AG04449 (cell line): ENCODE measurements at places on chromosomes 2 and 18.

DNA sequence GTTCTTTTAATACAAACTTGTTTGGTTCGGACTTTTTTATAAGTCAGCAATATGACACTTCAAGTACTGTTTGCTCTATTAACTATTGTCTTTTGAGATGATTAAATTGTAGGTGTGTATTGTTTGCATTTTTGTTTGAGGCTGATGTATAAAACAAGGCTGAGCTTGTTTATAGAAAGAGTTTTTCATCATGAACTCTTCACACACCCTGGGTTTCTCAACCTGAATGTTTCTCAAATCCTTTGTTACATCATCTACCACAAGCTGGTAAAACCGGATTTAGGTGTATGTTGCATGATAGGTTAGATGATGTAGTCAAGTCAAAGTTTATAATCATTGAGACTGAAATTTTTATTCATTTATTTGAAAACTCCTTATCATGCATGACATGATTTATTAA lies 335.2 kb upstream of the LRATD1 start:
- DNase-seq: no peak

DNA sequence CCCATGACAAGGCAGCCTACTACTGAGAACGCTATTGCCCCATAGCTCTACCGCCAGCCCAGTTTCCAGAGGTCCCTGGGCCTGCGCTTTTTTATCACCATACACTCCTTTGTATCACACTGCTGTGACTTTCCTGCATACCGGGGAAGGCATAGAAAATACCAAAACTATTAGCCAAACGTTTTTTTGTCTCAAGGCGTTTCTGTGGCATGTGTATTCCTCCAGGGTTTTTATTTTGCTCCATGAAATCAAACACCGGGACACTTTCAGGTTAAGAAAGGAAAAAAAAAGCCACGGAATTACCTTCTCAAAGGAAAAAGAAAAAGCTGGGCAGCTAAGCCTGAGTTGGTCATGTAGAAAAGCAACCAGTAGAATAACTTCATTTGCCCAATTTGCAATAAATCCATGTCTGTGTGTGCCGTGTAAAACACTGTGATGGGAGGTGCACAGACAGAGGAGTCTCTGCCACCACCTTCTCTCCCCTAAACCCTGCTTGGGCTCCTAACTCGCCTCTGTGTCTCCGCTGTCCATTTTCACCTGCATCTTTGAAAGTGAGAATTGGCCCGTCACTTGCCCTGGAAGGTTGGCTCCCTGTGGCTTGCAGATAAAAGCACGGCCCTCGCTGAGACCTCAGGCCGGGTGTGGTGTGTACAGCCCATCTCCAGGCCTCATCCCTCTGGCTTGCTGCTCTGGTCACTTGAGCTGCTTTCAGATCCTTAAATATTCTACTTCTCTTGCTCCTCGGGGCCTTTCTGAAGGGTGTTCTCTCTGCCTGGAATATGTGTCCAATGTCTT lies 1.7 kb downstream of the AMER3 start:
- DNase-seq: no peak

- no peak for DNase-seq
These were observed 58.1 kb downstream of the ST3GAL5 start for GRCh38 chr2:85830645-85831044.

GRCh38 chr2:42844366-42844765 lies 52.0 kb upstream of the HAAO start:
- no peak for DNase-seq

- no peak for DNase-seq
These were observed 380.7 kb upstream of the CELF4 start for GRCh38 chr18:37946324-37946723.

DNA sequence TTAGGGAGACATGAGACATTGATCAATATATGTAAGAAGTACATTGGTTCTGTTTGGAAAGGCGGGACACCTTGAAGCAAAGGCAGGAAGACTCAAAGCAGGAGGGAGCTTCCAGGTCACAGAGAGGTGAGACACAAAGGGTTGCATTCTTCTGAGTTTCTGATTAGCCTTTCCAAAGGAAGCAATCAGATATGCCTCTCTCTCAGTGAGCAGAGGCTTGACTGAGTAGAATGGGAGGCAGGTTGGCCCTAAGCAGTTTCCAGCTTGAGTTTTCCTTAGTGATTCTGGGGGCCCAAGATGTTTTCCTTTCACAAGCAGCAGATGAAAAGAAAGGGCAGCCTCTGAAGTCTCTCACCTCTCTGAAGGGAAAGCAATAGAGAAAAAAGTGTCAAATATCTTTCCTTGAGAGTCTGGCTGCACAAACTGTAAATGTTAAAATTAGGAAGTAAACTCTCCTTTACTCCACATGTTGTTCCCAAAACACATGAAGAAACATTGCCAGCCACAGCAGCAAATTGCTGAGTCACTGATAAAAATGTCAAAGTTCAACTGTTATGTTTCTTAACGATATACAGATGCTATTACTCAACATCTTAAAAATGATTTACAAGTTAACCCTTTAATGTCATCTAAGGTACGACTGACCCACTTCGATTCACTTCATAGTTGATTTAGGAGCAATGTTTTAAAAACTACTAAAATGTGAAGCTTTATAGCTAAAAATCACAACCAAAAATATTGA lies 40.3 kb downstream of the CYB5A start:
- DNase-seq: no peak

- DNase-seq: no peak
These were observed 221.8 kb upstream of the CTAGE1 start for GRCh38 chr18:22639561-22639960.

- DNase-seq: no peak
These were observed 95.3 kb upstream of the RMDN2 start for GRCh38 chr2:37829616-37830395.

DNA sequence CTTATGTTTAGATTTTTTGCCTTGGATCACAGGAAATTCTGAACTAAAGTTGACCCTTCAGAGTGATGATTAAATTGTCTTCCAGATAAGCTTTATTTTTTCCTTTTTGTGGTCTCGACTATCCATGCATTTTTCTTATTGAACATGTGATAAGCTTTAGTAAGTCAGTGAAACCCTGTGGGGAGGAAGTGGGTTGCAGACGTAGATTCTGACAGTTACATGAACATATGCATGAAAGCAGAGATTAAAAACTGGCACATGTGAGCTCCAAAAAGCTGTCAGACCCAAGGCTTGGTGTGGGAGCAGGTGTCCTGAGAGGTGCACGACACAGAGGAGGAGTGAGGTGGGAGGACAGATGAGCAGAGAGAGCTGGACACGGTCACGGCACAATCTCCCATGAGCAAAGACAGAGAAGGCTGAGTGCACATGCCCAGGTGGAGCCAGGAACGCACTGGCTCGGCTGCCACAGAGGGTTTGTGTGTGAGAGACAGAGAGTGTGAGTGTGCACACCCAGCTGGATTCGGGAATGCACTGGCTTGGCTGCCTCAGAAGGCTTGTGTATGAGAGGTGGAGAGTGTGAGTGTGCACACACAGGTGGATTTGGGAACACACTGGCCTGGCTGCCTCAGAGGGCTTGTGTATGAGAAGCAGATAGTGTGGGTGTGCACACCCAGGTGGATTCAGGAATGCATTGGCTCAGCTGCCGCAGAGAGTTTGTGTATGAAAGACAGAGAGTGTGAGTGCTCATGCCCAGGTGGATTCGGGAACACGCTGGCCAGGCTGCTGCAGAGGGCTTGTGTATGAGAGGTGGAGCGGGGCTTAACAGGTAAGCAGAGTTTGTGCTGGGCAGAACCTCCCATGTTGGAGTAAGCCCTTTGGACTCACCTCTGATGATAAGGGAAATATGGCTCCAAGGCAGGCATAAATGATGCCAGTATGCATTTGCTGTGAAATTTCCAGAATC lies 849.1 kb upstream of the SALL3 start:
- no peak for DNase-seq

GRCh38 chr2:138504546-138505235 lies 3.1 kb downstream of the SPOPL start:
- DNase-seq: no peak

DNA sequence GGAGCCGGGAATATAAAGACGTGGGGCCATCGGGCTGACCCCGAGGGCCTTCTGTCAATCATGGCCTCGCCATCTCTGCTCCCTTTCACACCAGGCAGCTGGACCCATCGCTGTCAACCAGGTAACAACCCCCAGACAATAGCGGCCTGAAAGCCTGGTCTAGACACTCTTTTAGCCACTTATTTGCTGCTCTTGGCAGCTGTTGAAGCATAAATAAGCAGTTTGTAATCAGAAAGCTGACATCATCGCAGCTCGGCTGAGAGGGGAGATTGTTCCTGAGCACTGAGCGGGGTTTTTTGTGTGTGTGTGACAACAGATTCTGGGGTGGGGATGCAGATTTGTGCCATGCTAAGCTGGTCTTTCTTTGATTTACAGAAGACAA lies 423.6 kb upstream of the POU3F3 start:
- no peak for DNase-seq

DNA sequence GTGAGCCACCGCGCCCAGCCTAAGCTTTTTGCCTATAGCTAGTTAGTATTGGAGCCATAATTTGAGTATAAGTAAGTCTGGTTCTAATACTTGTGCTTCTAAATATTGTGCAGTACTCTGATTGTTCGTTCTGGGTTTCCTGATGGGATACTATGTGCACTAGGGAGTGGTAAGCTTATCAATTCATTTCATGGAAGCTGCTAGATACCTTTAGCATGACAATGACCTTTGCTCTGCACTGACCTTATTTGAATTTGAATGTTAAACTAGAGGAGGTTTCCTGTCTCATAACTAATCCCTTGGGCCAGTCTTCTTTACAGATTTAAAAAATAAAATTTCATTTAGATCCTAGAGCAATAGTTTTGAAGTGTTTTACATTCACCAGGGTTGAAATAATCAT lies 125.1 kb downstream of the GPD2 start:
- DNase-seq: no peak

DNA sequence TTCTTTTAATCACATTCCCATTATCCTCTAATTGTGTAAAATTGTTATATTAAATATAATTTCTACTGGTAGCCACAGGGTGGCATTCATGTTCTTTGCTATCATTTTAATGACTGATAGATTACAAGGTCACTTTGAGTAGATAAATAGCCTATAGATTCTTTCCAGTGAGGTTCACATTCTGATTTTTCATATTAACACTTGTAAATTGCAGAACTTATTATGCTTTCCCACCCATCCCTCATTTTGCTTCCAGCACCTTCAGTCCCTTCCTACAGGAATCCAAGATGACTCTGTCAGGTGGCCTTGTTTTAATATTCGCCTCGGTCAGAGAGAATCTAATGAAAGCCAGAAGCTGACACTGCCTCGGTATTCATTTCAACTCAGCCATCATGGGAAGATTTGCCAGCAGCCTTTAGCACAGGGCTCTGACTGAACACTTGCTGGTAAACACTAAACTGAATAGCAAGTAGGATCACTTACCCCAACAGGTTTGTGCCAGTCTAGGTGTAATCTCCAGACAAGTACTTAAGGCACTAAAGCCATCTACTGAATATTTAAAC lies 101.2 kb upstream of the FSHR start:
- DNase-seq: no peak

GRCh38 chr18:809985-810642 lies 1.9 kb downstream of the YES1 start:
- no peak for DNase-seq

GRCh38 chr2:176934869-176935415 lies 277.7 kb upstream of the HNRNPA3 start:
- no peak for DNase-seq

DNA sequence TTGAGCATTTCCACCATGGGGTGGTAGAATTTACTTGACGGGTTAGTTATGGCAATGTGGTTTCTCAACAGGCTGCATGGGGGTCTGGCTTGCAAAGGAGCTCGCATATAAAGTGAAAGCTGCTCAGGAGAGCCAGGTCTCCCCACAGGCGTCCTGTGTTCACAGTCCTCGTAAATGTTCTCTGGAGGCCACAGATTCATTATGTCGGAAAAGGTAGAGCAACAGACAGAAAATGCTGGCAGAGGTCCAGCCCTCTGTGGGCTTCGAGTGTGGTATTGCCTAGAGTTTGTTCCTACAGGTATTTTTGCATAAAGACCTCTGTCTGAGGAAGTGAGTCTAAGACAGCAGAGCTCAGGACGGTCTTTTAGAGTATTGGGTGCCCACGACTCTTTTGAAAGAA lies 96.4 kb downstream of the CDCA7 start:
- no peak for DNase-seq

DNA sequence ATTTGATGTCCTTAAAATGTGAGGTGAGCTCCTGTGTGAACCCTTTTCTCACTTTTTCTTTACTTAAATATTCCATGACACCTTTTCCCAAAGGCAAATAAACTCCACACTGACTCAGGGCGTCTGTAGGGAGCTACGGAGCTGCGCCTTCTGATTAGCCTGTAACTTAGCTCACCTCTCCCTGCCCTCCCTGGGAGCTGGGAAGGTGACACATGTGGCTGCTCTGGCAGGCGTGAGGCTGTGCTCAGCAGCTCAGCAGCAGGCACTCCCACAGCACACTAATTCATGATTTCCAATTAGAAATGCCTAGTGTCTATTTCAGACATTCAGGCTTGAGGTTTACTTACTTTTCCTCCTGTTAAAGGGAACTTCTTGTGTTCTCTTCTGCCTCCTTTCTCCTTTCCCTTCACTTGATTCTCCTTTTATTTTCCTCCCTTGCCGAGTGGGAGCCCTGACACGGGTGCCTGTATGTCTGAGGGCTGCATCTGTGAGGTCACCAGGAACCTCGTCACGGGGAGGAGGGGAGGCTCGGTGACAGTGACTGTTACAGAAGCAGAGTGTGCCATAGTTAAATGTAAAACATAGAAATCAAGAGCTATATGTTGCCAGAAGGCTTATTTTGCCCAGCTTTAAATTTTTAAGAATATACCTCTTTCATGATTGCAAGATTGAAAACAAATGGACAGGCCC lies 437.1 kb downstream of the DCDC2C start:
- no peak for DNase-seq

GRCh38 chr2:30994227-30995056 lies 143.8 kb downstream of the GALNT14 start:
- DNase-seq: no peak

DNA sequence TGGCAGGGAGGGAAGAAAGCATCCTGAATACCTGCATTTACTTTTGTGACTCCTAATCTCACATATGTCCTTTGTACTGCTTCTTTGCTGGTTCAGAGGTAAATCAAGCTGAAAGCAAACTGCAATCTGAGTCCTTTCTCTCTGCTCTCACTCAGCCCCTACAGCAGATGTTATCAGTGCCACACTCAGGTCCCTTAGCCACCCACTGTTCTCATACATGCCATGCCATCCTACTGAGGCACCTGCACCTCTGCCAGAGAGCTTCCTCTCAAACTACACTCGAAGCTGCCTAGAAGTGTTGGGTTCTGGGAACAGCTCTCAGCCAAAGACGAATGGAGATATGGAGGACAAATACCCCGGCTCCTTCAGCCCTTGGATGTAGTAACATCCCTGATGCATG lies 244.5 kb downstream of the TXNL1 start:
- DNase-seq: no peak

GRCh38 chr2:69322631-69323030 lies 64.4 kb downstream of the GFPT1 start:
- no peak for DNase-seq

GRCh38 chr2:122927197-122927596 lies 1097.9 kb upstream of the CNTNAP5 start:
- no peak for DNase-seq

- no peak for DNase-seq
These were observed 83.8 kb downstream of the ADAM23 start for GRCh38 chr2:206527153-206527552.
